HEK293T (cell line): ENCODE measurements at places on chromosomes 6 and 20.

DNA sequence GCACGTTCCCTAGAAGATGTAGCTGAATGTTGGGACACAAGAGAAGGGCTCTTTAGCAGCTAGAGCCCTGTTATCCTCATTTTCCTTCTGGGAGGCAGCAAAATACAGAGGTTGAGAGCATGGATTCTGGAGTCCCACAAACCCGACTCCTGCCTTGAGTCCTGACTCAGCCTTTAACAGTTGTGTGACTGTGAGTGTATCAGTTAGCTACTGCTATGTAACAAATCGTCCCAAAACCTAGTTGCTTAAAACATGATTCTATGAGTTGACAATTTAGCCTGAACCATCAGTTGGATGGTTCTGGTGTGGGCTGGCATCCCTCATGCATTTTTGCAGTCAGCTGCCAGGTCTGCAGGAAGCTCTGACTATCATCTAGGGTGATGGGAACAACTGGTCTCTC, 54.6 kb downstream of the RBM38 start:
- DNase-seq, result no peak

- DNase-seq, result no peak
Observed at GRCh38 chr6:130849594-130849993, 22.4 kb downstream of the SMLR1 start.

- DNase-seq, result no peak
Observed at GRCh38 chr6:40054602-40055001, 120.3 kb upstream of the MOCS1 start.

GRCh38 chr6:140370976-140371870, 996.8 kb upstream of the CITED2 start:
- no peak for DNase-seq

- DNase-seq, result no peak
Observed at GRCh38 chr6:6946206-6947155, 161.3 kb upstream of the RREB1 start.

GRCh38 chr20:43691928-43692524, 25.1 kb downstream of the MYBL2 start:
- peak; percentile 56 for DNase-seq

GRCh38 chr20:64106981-64107735, at the start of gene NPBWR2:
Gene NPBWR2 (minus strand): TSS chr20:64107565. CDS start chr20:64106831, 734 bp downstream.
- DNase-seq, result no peak

DNA sequence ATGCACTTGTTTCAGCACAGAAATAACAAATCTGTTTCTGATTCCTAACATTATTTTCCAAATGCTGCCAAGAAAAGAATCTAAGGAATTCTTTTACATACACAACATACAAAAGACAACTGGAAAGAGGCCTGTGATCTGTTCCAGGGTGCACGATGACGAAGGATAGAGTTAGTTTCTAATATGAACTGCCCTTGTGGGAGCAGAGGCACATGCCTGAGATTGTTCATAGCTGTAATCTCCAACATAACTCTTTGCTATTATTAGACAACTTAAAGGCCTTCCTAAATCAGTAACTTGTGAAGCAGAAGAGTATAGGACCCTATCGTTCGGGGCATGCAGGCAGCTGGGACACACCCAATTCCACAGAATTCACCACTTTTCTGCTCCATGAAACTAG, 41.2 kb upstream of the NHSL1 start:
- DNase-seq, result no peak

GRCh38 chr20:53935344-53936084, 134.9 kb downstream of the BCAS1 start:
- DNase-seq, result no peak

DNA sequence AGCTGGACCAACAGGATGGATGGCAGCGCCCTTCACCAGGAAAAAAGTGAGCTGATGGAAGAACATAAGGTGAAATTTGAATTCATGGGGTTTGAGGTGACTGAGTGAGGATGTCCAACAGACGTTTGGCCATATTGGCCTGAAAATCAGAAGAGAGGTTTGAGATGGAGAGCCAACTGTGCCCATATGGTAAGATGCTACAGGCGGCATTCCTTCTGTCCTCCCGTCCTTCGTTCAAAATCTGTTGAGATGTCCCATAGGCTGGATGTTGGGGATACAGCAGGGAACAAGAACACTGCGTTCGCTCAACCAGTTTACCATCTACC, 468 bp upstream of the CMTR1 start:
- DNase-seq, result no peak
